ENCODE measurements at places on chromosomes 7 and 10.

- DNase-seq, result no peak
Observed at GRCh38 chr10:122102146-122102868, 113.3 kb downstream of the TACC2 start.

DNA sequence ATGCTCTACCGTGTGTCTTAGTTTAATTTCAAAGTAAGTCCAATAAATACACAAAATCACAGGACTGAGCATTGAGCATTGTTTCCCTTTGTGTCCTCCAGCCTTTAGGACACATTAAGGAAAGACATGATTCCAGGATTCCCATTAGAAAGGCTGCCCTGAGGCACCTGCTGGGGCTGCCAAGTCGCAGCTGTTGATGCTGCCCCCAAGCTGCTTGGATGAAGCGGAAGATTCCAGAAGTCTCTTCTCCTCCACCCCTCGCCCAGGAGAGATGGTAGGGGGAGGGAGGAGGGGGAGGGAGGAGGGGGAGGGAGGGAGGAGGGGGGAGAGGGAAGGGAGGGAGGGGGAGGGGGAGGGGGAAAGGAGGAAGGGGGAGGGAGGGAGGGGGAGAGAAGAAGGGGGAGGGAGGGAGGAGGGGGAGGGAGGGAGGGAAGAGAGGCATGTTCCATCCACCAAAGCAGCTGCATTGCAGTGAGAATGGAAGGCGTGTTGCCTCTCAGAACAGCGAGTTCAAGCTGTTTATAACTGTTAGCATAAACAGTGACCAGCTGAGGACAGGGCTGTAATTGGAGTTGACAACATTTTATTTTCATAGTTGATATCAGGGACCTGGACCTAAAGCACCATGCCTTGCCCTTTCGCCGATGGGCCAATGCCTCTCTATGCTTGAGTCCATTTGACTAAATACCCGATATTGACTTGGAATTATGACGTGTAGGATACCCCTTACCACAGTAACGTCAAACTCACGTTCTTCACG is 67.3 kb downstream of the DIP2C start:
- DNase-seq, result no peak

- no peak for DNase-seq
Observed at GRCh38 chr10:71046747-71047146, 158.4 kb upstream of the PCBD1 start.

DNA sequence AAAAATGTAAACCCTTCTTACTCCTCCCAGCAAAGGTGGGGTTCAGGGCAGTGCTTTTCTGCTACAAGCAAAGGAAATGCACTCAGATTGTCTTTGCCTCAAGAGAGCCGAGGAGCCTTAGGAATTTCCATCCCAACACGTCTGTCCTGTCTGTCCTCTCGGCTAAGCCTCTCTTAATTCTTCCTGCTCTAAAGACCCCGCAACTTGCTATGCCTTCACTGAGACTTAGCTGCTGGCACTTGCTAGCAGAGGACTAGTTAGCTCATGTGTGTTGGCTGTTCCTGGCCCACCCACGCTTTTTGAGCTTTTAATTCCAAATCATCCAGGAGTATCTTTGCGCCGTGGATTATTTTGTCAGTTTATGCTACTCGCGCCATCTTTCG is 481 bp upstream of the NPM3 start:
- DNase-seq, result no peak

DNA sequence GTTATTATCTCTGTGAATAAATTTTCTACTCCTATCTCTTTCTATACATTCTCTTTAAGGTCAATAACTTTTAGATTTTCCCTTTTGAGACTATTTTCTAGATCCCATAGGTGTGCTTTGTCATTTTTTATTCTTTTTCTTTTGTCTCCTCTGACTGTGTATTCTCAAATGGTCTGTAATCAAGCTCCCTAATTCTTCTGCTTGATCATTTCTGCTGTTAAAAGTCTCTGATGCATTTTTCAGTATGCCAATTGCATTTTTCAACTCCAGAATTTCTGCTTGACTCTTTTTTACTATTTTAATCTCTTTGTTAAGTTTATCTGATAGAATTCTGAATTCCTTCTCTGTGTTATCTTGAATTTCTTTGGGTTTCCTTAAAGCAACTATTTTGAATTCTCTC is 78.2 kb downstream of the THNSL1 start:
- no peak for DNase-seq

DNA sequence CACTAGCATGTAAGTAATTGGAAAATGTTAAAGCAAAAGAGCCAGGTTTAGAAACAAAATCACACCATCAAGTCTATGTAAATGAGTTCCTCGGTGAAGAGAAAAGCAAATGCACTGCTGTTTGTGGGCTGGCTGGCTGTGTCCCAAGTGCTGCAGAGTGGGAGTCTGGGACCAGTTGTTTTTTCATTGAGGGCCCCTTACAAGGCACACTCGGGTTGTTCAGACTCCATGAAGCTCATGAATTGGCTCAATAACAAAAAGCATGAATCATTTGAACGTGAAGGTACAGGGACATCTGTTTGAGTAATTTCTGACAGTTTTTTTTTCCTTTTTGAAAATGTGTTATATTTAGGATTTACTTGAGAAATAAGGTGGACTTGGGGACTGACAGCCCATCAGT is 28.0 kb downstream of the GRK5 start:
- DNase-seq, result no peak

DNA sequence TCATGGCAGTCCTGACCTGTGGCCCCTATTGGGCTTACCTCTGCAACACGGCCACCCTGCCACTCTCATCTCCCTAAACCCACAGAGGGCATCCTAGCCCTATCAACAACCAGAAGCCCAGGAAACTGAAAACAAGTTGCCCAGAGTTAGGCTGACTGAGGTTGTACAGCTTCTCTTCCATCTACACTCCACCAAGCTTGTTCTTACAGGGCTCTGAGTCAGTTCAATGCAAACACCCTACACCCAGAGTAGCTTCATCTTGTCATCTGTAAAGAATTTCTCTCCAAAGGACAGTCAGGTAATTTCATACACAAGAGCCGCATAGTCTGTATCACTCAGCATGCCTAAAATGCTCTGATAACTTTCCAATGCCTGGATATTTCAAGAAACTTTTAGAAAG is 175.4 kb downstream of the ARID5B start:
- no peak for DNase-seq

DNA sequence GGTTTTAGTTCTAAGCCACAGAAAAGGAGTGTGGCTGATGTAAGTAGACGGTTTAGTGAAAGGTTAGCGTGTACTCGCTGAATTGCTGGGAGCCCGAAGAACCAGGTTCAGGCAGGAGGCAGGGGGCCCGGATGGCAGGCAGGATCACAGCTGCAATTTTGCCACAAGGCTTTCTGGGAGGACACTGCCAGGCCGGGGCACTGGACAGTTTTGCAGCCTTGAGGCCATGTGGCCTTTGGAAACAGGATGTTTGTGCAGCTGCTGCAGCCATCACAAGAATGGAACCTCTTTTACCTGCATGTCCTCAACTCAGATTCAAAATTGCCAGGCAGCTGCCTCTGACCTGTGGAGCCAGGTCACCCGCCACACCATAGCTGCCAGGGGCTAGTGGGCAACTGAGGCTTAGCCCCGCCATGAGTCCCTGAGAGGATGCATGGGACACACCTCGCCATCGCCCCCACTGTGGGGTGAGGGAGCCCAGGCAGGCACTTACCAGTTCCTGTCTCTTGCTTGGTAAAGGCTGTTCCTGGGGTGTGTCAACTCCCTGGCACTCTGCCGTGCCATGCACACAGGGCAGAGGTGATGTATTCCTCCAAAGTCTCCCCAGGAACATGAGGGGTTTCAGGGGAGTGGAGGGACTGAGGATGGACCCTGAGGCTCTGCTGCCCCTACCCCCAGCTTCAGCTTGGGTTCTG is 188.6 kb downstream of the RPS24 start:
- DNase-seq, result no peak

DNA sequence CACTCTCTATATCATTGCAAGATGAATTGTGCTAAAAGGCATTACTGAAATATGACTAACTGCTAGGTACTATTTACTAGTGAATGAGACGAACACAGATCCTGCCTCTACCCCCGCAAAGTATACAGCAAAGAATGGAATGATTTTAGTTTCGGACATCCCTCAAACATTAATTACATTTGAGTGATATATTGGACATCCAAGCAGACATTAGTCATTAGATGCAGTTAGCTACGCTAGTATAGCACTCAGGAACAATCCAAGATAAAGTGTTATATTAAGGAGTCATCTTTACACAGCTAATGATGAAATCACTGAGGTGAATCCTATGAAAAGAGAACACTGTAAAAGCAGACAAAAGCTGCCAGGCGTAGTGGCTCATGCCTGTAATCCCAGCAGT is 7.3 kb upstream of the TAF3 start:
- no peak for DNase-seq

- no peak for DNase-seq
Observed at GRCh38 chr10:121428867-121429266, 169.4 kb downstream of the FGFR2 start.

- no peak for DNase-seq
Observed at GRCh38 chr7:40299097-40299496, 164.3 kb downstream of the SUGCT start.

DNA sequence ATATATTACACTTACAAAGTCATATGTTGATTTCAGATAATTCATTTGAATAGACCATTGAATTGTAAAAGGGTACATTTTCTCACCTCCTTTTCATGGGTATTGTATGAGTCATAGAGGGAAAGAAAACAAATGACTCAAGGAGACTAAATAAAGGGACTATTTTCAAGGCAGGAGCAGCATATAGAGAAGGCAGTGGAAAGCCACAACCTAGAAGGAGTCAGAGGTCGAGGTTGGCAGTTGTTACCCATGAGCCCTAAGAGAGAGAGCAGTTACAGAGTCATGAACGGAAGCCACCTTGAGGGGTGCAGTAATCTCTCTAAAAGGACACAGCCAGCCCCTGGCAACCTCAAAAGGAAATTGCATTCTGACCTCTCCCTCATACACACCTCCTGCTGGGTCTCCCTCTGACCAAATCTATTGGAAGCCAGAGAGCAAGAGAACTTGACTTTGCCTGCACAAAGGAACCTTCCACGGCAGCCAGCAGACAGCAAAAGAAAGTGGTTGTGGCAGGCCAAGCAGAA is 137.9 kb downstream of the GRM8 start:
- no peak for DNase-seq

GRCh38 chr7:101795461-101795860 is 22.0 kb upstream of the CUX1 start:
- DNase-seq, result no peak

DNA sequence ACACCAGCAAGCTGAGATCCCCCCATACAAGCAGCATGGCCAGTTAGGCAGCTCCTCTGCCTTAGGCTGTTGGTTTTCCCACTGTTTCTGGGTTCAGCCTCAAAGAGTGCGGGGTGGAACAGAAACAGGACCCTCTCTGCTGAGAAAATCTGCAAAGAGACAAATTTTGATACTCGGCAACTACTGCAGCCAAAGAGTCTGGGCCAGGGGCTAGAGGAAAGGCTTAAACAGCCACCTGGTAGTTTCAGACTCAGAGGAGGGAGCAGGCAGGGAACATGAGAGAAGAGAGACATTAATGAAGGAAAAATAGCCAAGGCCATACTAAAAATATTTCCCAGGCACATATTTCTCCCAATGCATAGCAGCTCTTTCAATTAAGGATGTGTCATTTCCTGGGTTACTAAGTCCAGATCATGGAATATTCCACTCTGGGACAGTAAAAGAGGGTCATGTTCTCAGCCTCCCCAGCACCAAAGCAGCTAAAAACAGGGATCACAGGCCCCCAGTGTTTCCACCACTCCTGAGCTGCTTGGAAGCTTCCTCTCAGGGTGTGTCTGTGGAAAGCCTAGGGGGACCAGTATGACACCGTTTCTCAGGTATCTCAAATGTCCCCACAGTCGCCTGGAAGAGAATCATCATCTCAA is 29.8 kb downstream of the PDLIM1 start:
- no peak for DNase-seq

- no peak for DNase-seq
Observed at GRCh38 chr7:99371376-99371920, 3.1 kb upstream of the ARPC1B start.

DNA sequence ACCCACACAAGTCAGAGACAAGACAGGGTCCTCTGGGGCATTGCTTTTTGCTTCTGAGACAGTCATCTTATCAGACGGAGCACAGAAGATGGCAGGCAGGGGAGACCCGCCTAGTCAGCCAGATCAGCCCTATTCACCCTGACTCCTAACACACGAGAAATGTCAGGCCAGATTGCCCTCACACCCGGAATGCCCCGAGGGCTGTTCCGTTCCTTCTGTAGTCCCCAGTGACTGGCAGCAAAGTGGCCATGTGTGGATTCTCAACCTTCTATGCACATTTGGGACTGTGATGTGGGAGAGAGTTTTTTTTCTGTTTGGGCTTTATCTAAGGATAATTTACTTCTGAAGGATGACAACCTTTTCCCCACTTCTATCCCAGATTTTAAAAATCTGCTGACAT is 35.5 kb upstream of the TBX20 start:
- DNase-seq, result no peak

GRCh38 chr10:21526860-21527597 is 1.5 kb upstream of the SKIDA1 start:
- peak; percentile 38 for DNase-seq

DNA sequence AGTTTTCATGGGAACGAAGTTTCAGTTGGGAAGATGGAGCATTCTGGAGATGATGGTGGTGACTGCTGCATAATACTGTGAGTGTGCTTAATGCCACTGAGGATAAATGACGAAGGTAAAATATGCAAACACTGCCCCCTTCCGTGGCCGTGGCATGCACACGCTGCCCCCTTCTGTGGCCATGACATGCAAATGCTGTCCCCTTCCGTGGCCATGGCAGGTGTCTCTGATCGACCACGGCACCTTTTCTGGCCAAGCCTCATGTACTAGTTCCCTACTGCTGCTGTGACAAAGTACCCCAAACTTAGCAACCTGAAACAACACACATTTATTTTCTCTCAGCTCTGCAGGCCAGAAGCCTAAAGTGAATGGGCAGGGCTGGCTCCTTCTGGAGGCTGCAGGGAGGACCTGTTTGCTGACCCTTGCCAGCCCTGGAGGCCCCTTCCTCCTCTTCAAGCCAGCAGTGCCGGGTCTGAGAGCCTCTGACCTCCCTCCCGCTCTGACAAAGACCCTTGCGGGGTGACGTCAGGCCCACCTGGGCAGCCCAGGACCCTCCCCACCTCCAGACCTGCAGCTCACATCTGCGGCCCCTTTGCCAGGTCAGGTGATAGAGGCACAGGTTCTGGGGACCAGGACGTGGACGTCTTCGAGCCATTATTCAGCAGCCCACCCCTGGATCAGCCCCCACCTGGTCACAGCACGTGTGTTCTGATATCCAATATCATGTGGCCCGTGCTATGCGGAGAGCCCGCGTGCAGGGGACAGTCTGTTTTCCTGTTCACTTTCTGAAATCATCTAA is 82.0 kb downstream of the MICALL2 start:
- DNase-seq, result no peak

- no peak for DNase-seq
Observed at GRCh38 chr10:1605999-1606940, 131.1 kb downstream of the ADARB2 start.
